Right cardiac atrium (tissue), 5 donors: ENCODE measurements at places on chromosomes 1 and 21. TPM values are rescaled to one million over a fixed set of nuclear protein-coding genes. Genes with fewer than 3 reads are reported as not detected.

HSPA6 gene
- total RNA-seq: 2.5 TPM

DNA sequence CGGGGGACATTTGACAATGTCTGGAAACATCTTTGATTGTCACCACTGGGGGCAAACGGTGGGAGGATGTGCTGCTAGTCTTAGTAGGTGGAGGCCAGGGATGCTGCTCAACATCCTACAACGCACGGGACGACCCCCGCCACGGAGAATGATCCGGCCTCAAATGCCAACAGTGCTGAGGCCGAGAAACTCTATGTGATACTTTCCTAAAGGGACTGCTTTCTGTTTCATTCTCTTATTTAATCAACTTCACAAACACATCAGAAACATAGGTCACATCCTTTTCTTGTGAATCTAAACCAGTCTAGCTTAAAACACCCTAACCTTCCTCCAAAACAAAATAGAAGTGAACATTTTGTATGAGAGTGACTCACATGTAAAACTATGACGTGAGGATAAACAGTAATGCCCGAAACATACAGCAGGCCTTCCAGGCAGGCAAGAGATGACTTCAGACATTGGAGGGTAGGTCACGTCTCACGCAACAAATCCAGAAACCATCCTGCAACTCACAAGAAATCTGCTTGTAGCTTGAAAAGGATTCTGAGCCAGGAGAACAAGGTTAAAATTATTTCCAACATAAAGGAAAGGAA, 37.2 kb upstream of the ETS2 start:
- no peak for DNase-seq

IL24 gene
- total RNA-seq: not detected

S100A2 gene
- 0.97 TPM for total RNA-seq

GRCh38 chr1:7967196-7967595, 5.7 kb downstream of the PARK7 start:
- no peak for DNase-seq

DNA sequence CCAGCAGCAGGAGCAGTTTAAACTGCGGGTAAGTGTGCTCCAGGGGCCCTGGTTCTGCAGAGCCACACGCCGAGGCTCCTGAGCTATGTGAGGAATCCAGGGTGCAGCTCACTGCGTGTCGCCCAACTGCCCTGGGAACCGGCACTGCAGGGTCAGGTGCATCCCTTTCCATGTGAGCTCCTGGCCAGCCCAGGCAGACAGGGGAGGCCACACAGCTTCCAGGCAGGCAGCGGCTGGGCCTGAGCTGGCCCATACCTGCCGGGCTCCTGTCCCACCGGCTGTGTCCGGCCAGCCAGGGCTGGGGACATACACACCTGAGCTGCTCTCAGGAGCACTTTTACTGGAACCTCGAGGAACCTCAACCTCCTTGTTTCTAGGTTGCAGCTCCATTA, 18.6 kb upstream of the COL18A1 start:
- DNase-seq: peak; percentile 52
